Large intestine (tissue), 12 donors: ENCODE measurements at places on chromosomes 4 and X.

DNA sequence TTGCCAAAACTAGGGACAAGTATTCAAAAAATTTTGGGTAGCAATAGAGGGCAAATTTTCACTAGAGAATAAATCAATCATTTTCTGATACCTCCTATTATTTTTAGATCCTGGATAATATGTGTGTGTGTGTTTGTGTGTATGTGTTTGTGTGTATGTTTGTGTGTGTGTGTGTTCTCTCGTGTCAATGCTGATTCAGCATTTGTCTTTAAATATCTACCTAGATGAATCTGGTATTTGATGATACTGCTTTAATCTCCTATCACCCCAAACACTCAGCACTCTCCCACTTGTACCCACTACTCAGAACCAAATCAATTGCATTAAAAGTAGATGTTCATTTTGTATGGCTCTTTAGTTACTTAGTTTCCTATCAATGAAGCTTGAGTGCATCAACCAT is 101.3 kb upstream of the NPFFR2 start:
- DNase-seq, result no peak

GRCh38 chr4:82900411-82901182 is at the start of gene THAP9:
TSS of gene THAP9 (plus strand) at chr4:82900735. CDS start at chr4:82900803, 68 bp downstream.
- DNase-seq, result peak; percentile 99

DNA sequence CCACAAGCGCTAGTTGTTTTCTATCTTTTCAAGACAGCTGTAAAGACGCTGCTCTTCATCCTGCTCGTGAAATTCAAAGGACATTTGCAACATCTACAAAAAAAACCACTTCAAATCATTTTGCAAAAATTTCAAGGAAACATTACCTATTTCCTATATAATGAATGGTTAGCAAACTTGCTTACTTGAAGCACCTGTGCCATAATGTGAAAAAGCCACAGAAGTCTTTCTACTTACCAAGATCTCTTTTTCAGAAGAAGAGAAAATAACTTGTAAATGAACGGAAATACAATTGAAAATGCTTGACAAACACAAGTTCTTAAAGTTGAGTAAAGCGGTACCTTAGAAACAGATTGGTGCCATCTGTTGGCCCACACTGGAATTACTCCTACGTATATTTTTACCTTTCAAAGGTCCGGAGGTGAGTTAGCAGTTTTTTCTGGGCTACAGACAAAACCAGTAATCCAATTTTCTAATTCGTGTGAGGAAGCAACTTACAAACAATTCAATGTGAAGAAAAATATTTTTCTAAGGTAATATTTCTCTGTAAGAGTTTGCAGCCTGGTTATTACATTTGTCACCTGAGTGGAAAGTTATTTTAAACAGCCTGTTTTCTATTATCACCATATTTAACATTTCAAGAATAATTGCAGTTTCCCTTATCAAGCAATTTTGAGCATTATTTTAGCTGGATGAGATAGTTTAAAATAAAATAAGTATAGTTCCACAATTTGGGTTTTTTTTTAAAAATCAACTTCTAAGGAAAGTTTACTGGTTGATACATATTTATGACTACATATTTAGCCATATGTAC is at the start of gene TLR6:
TSS of gene TLR6 (minus strand) at position 294 of the 814 bp plus-strand sequence. CDS start 27,344 bp downstream, outside the sequence.
- peak; percentile 57 for DNase-seq

GRCh38 chrX:87679849-87680248 is 162.2 kb downstream of the KLHL4 start:
- DNase-seq, result no peak

- no peak for DNase-seq
These were observed 86.3 kb downstream of the FBXL5 start for GRCh38 chr4:15568821-15569220.
